GM12892 (cell line): ENCODE measurements at places on chromosomes 3 and 15.

GRCh38 chr15:100849855-100850218 is 29.8 kb upstream of the ALDH1A3 start:
- no peak for DNase-seq

GRCh38 chr3:13483988-13484695 is 4.0 kb downstream of the HDAC11 start:
- DNase-seq: no peak

GRCh38 chr15:48861813-48862431 is 16.0 kb upstream of the EID1 start:
- peak; percentile 21 for DNase-seq

GRCh38 chr3:115982629-115983028 is 359.3 kb downstream of the GAP43 start:
- no peak for DNase-seq

- DNase-seq: no peak
Observed at GRCh38 chr3:195356151-195357086, 85.5 kb upstream of the XXYLT1 start.

- DNase-seq: no peak
Observed at GRCh38 chr3:74605437-74605836, 9.0 kb downstream of the CNTN3 start.

- no peak for DNase-seq
Observed at GRCh38 chr3:39260957-39261356, 18.9 kb downstream of the CX3CR1 start.

GRCh38 chr15:47586653-47587224 is 130.6 kb upstream of the SEMA6D start:
- no peak for DNase-seq

DNA sequence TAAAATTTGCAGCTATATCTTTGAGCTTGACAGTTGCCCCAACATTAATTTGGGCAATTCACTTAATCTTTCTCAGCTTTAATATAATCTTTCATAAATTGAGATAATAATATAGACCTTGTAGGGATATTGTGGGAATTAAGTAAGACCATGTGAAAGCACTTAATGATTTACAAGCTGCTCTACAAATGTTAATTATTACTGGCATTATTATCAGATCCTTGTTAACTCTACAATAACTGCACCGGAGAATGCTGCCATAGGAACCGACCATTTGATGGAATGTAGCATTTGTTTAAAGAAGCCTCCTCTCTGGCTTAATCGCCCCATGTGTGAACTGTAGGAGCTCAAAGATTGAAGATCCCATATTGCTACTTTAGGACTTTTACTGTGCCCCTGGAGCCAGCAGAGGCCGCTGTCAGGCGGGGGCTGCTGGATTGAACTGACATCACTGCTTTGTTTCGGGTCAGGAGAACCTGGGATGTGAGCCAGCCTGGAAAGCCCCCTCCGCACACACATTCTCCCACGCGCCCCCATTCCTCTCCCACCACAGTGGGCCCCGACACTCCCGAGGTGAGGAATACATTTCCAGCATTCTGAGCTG is 154.2 kb upstream of the TNIK start:
- no peak for DNase-seq

DNA sequence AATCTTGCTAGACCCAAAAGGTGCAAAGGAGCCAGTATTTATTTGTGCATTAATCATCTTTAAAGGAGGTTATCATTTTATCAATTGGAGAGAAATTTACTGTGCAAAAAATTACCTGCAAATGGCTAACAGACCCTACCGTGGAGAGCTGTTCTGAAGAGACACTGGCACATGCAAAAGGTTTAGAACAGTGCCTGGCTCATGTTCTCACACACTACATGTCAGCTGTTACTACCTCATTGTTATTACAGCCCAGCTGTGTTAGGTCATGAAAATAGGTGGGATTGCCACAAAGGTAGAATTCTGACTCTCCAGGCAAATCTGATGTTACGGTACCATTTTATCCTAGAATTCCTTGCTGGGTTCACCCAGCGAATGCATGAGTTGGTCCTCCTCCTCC is 137.3 kb downstream of the SNRK start:
- no peak for DNase-seq

- no peak for DNase-seq
Observed at GRCh38 chr3:122572940-122573412, 4.5 kb upstream of the PARP15 start.

GRCh38 chr15:50702762-50703334 is 16.3 kb upstream of the TRPM7 start:
- DNase-seq: no peak

GRCh38 chr3:61682671-61683548 is 121.5 kb downstream of the PTPRG start:
- no peak for DNase-seq

DNA sequence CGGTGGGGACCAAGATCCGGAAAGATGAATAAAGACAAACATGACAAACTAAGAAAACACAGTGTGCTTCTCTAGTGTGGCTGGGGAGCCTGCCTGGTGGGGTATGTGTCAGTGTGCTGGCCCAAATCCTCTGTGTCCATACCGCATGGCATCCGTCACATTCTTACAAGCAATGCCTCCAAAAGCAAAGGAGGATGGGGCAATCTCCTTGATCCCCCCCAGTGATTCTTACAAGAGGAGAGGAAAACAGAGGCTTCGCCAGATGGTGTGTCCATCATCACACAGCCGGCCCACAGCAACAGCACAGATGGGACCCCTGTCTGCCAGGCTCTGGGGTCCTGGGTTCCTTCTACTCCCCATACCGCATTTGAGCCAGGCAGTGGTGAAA is 558 bp upstream of the IL17RC start:
- no peak for DNase-seq

DNA sequence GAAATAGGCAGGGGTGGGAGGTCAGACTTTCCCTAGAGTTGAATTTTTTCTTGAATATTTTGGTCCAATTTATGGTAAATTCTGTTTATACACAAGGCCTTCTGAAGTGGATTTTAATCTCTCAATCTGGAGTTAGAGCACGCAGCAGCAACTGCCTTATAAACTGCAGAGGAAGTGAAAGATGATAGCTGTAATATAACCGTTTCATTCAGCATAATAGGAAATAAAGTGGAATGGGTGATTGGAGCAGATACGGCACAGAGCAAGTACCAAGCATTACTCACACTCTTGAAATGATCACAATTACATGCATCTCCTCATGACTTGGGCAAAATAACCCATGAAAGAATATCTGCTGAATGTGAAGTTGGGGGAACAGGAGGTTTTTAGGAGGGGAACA is 106.8 kb downstream of the ARRDC4 start:
- DNase-seq: no peak

DNA sequence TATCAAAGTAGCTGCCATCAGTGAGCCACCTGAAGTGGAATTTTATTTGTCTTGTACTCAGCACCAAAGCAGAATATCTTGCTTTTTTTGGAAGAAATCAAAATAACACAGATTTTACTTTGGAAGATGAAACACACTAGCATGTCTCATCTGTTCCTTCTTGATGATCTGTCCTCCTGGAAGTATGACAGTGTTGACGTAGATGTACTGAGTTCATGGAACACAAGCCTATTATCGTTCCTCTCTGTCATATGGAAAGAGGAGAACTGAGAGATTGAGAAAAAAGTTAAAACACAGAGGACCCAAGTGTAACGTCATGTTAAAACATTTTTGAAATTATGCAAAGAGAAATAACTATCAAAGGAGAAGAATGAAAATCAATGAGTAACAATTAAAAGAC is 340.2 kb downstream of the ROBO2 start:
- DNase-seq: no peak

DNA sequence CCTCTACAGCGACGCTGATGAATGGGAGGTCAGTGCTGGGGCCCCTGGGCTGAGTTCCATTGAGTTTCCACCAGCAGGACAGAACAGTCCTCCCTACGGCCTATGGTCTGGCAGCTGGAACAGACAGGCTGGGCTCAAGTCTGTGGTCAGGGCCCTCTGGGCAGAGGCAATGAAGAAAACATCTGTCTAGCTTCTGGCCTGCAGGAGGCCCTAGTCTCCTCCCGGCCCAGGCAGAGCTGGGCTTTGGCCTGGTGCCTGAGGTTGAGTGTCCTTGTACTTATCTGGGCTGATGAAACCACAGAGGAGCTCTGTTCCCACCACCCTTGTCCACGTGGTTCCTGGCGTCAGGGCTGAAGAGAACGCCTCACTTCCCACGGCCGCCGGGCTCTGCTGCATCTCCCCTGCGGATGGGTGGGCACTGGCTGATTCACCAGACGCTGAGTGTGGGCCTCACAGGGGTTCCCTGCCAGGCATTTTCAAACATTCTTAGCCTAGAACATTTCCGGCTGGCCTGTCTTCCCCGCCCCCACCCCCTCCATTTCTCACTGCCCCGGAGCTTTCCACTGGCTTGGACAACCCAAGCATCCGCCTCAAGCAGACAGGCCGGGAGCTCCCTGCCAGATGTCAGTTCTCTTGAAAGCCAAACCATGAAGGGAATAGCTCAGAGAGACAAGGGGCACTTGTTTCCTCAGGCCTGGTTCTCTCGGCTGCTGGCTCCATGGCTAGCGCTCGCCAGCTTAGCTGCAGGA is 20.3 kb downstream of the PPCDC start:
- peak; percentile 53 for DNase-seq

DNA sequence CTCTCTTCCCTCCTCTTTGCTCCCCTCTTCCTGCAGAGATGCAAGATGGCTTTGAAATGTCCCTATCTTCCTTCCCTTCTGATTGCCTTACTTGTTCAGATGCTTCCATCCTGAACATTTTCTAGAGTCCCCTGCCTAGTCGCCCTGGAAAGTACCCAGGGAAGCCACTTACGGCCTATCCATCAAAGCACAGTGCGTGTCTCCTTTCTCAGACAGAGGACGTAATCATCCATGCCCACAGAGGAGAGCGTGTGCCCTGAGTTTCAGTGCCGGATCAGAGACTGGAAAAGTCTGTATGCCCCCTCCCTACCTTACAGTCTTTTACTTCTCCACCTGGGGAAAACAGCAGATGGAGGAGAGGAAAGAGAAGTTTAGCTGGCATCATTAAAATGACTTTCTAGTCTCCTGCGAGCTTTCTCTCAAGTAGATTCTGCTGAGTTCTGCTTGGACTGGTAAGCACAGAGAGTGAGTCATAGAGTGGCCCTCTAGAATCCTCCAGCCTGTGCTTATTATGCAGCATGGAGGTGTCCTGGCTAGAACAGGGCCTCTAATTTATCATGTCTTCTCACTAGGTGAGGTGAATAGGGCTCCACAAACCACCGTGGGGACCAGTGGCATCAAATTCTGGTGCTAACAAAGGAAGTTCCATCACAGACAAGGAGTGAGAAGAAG is 114.6 kb downstream of the SLCO3A1 start:
- no peak for DNase-seq

- no peak for DNase-seq
Observed at GRCh38 chr3:174541708-174542315, 317.3 kb upstream of the NAALADL2 start.

- DNase-seq: no peak
Observed at GRCh38 chr15:97517737-97518136, 442.8 kb upstream of the ARRDC4 start.

DNA sequence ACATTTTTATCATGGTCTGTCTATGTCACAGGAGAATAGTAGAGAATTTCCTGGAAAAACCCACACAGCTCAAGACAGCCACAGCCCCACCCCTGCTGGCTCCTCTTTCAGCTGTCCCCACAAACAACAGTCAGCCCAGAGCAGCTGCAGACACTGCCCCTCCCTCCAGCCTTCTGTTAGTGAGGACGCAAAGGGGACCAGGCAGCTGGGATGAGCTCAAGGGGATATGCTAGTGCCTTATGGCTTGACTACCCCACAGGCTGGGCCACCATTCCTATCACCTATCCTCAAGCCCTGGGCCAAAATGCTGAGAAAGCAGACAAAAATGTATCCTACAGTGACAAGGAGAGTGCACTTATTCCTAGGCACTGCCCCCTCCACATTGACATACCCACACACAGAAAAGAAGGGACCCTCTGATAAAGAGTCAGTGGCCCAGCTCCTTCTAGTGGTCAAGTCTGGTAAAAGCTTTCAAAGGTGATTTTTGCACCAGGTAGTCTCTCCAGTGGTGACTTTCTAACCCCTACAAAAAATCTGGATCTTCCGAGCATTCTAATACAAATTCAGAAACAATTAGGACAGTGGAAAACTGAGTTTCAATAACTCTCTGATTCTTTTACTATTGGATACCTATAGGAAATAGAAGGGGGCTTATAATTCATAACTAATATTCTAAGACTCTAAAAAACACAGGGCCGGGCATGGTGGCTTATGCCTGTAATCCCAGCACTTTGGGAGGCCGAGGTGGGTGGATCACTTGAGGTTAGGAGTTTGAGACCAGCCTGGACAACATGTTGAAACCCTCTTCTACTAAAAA is 3.0 kb upstream of the MAP1A start:
- DNase-seq: no peak

- DNase-seq: no peak
Observed at GRCh38 chr3:115279939-115280338, 132.9 kb upstream of the ZBTB20 start.

GRCh38 chr3:132772252-132772651 is 50.0 kb upstream of the NPHP3 start:
- DNase-seq: no peak

- no peak for DNase-seq
Observed at GRCh38 chr3:26712211-26713026, 89.8 kb downstream of the LRRC3B start.

- DNase-seq: no peak
Observed at GRCh38 chr3:31567036-31567435, 34.3 kb downstream of the STT3B start.

DNA sequence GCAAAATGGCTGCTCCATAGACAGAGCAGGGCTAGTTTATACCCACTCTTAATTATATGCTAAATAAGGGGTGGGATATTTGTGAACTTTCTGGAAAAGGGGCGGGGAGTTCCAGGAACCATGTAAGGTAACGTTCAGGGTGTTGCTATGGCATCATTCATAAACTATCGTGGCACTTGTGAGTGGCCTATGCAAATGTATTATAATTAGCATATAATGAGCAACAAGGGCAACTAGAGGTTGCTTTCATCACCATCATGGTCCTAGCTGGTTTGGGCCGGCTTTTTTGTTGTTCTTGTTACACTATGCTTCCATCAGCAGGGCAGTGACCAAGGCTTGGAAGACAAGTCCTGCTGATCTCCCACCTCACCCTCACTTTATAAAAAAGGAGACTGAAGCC is 43.2 kb upstream of the FGD5 start:
- no peak for DNase-seq

DNA sequence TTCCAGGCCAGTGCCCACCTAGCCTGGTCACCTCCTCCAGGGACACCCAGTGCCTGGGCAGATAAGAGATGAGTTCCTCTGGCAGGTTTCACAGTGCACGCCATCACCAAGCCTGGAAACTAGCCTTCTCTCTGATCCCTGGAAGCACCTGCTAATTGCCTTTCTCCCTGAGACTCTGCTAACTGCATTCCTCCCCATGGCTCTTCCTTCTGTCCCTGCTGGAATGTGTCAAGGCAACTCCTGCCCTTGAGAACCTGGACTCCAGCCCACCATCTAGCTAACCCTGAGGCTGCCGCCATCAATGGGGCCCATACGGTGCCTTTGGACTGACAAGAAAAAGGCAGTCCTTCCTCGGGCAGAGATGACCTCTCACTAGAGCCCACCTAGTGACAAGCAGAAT is 18.5 kb downstream of the VIPR1 start:
- no peak for DNase-seq
